NCI-H146 (cell line): ENCODE measurements at places on chromosomes 11 and 22.

DNA sequence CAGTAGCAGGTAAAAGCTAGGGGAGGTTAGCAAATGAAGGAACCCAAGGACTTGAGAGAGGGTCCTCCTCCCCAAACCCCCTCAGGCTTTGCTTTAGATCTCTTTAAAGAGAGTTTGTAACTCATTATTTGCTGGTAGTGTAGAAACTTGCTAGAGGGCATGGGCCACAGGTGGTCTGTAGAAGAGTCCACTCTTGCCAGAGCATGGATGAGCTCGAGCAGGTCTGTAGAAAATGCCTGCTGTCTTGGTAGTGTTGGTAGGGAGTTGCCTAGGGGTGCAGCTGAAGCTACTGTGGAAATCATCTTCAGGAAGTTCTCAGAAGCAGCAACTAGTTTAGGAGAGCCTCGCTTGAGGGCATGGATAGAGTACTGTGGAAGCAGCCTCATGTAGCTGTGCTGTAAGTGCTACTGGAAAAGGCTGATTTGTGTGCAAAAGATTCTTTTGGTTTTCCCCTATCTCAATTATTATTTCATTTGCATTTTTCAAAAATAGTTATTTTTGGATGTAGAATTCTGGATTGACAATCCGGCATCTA is 104.3 kb downstream of the TMEM135 start:
- DNase-seq: no peak

- DNase-seq: no peak
These were observed 13.4 kb upstream of the P2RY2 start for GRCh38 chr11:73204711-73205121.

- no peak for DNase-seq
These were observed 245.6 kb upstream of the B3GAT1 start for GRCh38 chr11:134657631-134658030.

GRCh38 chr11:36230779-36231699 is 58.2 kb downstream of the COMMD9 start:
- no peak for DNase-seq

DNA sequence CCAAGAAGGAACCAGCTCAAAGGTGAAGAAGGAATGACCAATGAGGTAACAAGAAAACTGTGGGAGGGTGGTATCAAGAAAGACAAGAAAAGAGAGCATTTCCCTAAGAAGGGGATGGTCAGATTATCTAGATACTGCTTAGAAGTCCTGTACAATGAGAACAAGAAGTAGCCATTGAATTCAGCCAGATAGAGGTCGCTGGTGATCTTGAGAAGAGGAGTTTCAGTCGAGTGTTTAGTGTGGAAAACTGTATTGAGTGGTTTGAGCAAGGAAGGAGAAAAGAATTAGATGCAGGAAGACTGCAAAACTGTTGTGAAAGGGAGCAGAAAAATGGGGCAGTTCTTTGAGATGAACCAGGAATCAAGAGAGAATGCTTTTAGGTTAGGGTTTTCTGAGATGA is 74.6 kb upstream of the FAT3 start:
- no peak for DNase-seq

DNA sequence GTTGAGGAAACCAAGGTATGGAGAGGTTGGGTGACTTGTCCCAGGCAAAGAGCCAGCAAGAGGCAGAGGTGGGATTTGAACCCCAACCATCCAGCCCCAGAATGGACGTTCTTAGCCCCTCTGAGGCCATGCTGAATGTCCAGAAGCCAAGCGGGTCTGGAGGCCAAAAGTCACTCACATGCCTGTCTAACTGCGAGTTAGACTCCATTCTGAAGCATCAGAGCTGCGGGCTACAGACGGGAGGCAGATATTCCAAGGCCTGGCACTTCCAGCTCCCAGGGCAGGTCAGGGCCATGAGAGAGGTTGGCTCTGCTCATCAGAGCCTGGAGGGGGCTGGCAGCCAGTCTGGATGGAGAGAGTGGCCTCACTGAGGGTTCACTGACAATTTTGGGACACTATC is 616.5 kb downstream of the BRD1 start:
- no peak for DNase-seq
